Smooth muscle cell of trachea (primary cell): ENCODE measurements at places on chromosomes 5 and 9. TPM values are rescaled to one million over a fixed set of nuclear protein-coding genes. Genes with fewer than 3 reads are reported as not detected.

TERT gene
- not detected in 2 replicates for total RNA-seq

TAF11L10 gene
- total RNA-seq, result not detected in 2 replicates

SNCAIP gene
- total RNA-seq, result under 0.01 and 0.66 TPM in 2 replicates

ST8SIA4 gene
- 0.17 and 0.29 TPM in 2 replicates for total RNA-seq

ANKRD31 gene
- total RNA-seq, result under 0.01 and 0.29 TPM in 2 replicates

PCDHGB4 gene
- total RNA-seq, result 21.5 and 38.4 TPM in 2 replicates

NDUFAF2 gene
- 20.7 and 33.2 TPM in 2 replicates for total RNA-seq

PCSK5 gene
- total RNA-seq, result 8.4 and 10.1 TPM in 2 replicates
